ENCODE measurements at places on chromosomes 2 and 18. TPM values are rescaled to one million over a fixed set of nuclear protein-coding genes. Genes with fewer than 3 reads are reported as not detected.

Gene SERPINB4
- total RNA-seq, result not detected

Gene COL3A1
- total RNA-seq, result 1,747 TPM

Gene UGT1A8
- total RNA-seq, result 0.12 TPM

Gene IKZF2
- total RNA-seq, result 7.5 TPM

Gene SKOR2
- not detected for total RNA-seq

Gene PHOSPHO2
- 1.5 TPM for total RNA-seq

Gene CXCR4
- 0.11 TPM for total RNA-seq

Gene CFAP65
- total RNA-seq, result not detected

Gene AKAIN1
- not detected for total RNA-seq

Gene RTKN
- total RNA-seq, result 12.9 TPM

Gene LAMA1
- 67.1 TPM for total RNA-seq

Gene TBR1
- total RNA-seq, result not detected

Gene KRCC1
- total RNA-seq, result 34.5 TPM

Gene SLC14A1
- 13.3 TPM for total RNA-seq

Gene ITGA4
- 83.0 TPM for total RNA-seq

Gene ACMSD
- not detected for total RNA-seq

Gene SERPINB12
- not detected for total RNA-seq

Gene IL1F10
- total RNA-seq, result not detected

Gene SCN1A
- total RNA-seq, result 0.11 TPM

Gene C2orf92
- total RNA-seq, result 2.5 TPM

Gene SKA1
- 9.9 TPM for total RNA-seq

Gene LBH
- 56.1 TPM for total RNA-seq

Gene ADGRF3
- total RNA-seq, result not detected

Gene TRABD2A
- total RNA-seq, result 2.5 TPM

Gene LIPG
- 29.7 TPM for total RNA-seq

Gene NT5C1B
- total RNA-seq, result 0.33 TPM

Gene FSHR
- total RNA-seq, result not detected

Gene ERICH2
- total RNA-seq, result 0.33 TPM

Gene NPAS2
- total RNA-seq, result 14.4 TPM

Gene DSG2
- total RNA-seq, result 22.2 TPM

Gene MTHFD2
- 179 TPM for total RNA-seq

Gene TACR1
- 0.22 TPM for total RNA-seq

Gene ACOXL
- total RNA-seq, result not detected

Gene PTPRN
- 58.1 TPM for total RNA-seq

Gene ADCY3
- total RNA-seq, result 47.9 TPM

Gene HS1BP3
- total RNA-seq, result 49.5 TPM

Gene CFC1
- total RNA-seq, result not detected

Gene MTCL1
- total RNA-seq, result 18.8 TPM

Gene LRP2
- not detected for total RNA-seq

Gene SIX2
- 1.1 TPM for total RNA-seq

Gene GRB14
- 0.89 TPM for total RNA-seq

Gene CFLAR
- 100 TPM for total RNA-seq

Gene IL36G
- not detected for total RNA-seq

Gene FBXO11
- total RNA-seq, result 57.6 TPM

Gene CDCA7
- total RNA-seq, result 6.7 TPM

Gene GAL3ST2
- 0.44 TPM for total RNA-seq

Gene DYNAP
- not detected for total RNA-seq

Gene CCDC141
- not detected for total RNA-seq

Gene ADAM17
- 43.8 TPM for total RNA-seq

Gene ARHGAP15
- total RNA-seq, result not detected

Gene SPAST
- 25.4 TPM for total RNA-seq

Gene VPS54
- 33.4 TPM for total RNA-seq

Gene NDUFS1
- total RNA-seq, result 243 TPM

All from uterine smooth muscle cell (primary cell).